Stimulated activated CD8-positive, alpha-beta memory T cell treated with anti-CD3 and anti-CD28 coated beads, Interleukin-7, amount 100 ng/mL, for 1 hour (primary cell): ENCODE measurements at places on chromosomes 2 and 18.

DNA sequence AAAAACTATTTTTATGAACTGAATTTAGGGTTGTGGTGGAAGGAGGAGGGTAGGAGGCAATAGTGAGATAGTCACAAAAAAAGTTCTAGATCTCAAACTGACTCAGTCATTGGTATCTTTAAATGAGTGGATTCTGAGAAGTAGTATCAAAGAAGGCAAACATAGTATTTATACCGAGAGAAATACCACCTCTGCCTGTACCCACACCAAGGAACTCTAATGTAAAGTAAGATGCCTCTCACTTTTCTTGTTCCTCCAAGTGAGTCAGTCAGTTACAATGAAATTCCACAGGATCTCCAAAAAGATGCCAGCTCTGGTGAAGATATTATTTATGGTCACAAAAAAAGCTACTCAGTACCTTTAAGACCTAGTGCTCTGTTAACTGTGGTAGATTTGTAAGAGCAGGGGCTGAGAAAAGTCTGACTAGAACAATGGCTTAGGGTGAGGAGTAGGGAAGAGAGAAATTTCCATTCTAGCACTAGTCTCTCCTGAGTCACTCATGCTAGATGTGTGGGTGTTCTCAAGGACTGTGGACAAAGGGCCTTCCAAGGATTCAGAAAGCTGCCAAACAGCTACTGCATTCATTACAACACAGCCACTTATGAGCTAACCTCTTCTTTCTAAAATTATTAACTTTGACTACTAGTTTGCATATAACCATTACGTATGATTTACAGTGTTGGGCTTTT is 36.3 kb downstream of the YWHAQ start:
- no peak for DNase-seq

DNA sequence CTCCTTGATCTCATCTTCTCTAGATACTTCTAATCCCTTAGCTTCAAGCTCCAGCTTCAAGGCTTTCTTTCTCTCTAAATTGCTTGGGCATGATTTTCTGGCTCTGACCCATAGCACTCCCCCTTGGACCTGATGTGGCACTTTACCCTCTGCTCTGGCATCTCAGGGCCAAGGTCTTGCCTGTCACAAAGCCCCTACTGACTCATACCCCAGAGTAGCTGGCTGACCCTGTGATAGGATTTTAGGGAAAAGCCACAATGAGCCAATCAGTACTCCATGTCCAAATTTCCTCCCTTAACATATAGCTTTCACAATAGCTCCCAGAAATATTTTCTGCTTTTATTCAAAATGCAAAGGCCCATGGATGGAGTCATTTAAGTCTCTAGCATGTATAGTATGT is 488.7 kb upstream of the SPRED2 start:
- no peak for DNase-seq

- no peak for DNase-seq
Observed at GRCh38 chr18:44507729-44508325, 172.9 kb upstream of the SETBP1 start.

- DNase-seq: no peak
Observed at GRCh38 chr18:72119082-72119481, 425.1 kb downstream of the CBLN2 start.

DNA sequence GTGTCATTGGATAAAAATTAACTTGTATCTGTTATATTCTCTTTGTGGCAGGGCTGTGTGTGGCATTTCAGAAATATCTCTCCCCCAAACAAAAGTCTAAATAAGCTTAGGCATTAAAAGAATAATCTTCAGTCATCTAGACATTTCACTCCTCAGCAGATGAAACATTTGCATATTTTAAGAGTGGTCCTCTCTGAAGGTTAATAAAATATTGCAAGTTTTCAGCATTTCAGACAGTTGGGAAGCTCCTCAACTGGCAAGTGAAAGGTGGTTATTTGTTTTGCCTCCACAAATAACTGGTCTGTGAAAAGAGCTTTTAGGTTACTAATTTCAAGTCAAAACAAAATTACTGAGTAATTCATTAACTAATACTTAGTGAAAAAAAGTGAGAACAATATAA is 462.6 kb downstream of the EPHA4 start:
- DNase-seq: no peak

DNA sequence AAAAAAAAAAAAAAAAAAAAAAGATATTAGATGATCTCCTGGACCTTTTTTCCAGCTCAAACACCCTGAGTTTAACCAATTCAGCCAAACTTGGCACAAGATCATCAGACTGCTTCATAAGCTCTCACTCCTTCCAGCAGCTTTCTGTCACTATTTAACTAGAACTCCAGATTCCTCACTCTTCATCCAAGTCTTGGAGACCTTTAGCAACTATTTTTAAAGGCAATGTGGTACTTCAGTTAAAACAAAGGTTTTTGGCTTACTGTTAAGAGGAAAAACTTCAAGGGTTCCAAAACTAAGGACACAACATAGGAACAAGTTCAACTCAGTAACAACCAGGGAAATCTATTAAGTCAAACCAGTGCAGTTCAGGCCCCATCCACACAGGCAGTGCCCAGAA is 23.2 kb downstream of the LAMA1 start:
- DNase-seq: no peak
